Mucosa of gallbladder (tissue), 1 donor: ENCODE measurements at places on chromosomes 7 and 10.

GRCh38 chr10:24606021-24606420 is 117.7 kb downstream of the ARHGAP21 start:
- no peak for DNase-seq

GRCh38 chr7:158093156-158093796 is 494.3 kb downstream of the PTPRN2 start:
- DNase-seq = no peak

DNA sequence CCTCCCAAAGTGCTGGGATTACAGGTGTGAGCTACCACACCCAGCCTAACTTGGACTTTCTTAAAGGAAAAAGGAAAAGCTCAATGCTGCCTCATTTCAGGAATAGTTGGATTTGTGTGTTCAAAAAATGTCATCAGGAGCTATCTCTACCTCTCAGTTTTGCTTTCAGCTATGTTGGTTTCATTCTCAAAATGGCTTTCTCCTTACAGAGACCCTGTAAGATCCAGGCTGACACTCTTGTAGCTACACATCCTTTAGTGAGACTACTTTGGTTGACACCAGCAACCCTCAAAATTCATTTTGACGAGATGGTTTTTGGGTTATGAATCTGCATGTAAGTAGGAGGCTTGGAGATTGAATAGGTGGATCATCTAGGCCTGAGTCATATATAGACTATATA is 269.7 kb upstream of the SORCS1 start:
- no peak for DNase-seq

DNA sequence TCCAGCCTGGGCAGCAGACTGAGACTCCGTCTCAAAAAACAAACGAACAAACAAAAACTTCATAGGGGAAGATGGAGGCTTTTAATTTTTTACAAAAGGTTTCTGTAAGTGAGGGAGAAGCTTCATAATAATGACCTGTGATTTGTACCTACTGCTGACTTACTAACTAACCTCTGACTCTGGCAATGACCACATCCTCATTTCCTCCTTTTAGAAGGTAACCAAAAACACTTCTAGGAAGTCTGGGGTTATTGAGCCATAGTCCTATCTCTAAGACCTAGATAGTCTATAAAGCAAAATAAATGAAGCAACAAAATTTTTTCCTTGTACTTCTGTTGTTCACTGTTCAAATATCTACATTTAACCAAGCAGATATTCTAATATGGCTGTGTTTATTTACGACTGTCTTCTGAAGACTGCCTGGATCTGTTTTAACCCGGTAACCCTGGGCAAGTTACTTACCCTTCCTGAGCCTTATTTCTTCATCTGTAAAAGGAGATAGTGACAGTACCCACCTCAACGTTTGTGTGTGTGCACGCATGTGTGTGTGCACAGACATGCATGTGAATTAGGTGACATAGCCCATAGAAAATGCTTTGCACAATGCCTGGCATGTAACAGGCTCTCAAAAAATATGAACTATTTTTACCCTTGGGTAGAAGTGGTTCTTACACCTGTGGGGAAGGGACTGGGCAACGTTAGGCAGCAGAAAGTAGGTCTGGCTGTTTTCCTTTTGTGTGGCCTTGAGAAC is 30.8 kb upstream of the SMNDC1 start:
- no peak for DNase-seq

DNA sequence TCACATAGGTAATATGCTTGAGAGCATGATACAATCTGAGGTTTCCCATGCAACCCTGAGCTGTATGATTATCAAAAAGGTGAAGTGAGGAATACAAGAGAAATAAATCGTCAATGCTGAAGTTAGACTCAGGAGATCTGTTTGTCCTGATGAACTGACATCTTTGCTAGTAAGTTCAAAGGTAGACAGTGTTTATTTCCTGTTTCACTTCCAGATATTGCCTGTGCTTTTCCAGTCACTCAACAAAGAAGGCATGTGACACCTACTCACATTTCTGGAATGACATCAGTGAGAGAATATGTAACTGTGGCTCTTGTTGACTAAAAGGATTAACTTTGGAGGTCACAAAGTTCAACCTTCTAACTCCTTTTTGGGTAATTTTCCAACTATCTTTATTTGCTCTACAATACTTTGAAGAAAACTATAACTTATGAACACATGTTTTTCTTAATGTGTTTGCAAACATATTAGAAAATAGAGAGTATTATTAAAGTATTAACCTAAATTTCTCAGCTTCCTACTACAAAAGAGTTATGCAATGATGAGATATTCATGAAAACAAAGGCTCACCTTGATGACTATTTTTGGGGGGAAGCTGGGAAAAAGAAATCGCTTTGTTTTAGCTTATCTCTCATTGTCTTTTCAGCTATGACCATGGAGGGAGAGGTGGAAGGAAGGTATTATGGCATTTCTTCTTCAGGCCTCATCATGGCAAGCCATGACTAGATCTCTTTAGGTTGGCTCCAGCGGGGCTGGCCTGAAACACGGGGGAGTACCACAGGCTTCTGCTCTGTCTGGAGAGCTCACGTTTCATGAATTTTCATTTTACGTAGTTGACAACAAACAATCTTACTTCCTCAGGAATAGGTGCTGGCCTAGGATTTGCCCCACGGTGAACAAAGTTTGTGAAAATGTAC is 214.7 kb upstream of the SLC26A5 start:
- no peak for DNase-seq

GRCh38 chr10:98041352-98042043 is 11.1 kb upstream of the CRTAC1 start:
- DNase-seq = peak; percentile 61

GRCh38 chr10:62414359-62414758 is 40.2 kb downstream of the ZNF365 start:
- no peak for DNase-seq

GRCh38 chr7:37062560-37062859 is 338.2 kb upstream of the AOAH start:
- DNase-seq = no peak

GRCh38 chr10:20897146-20897825 is at the start of gene NEBL:
NEBL (minus strand) TSS chr10:20897311; CDS start chr10:20897205, 106 bp downstream.
- no peak for DNase-seq

GRCh38 chr10:66242885-66243284 is 683.0 kb upstream of the LRRTM3 start:
- DNase-seq = no peak

GRCh38 chr10:58217612-58218011 is 50.1 kb downstream of the IPMK start:
- no peak for DNase-seq

GRCh38 chr10:117139581-117140524 is 1.8 kb upstream of the VAX1 start:
- DNase-seq = no peak

DNA sequence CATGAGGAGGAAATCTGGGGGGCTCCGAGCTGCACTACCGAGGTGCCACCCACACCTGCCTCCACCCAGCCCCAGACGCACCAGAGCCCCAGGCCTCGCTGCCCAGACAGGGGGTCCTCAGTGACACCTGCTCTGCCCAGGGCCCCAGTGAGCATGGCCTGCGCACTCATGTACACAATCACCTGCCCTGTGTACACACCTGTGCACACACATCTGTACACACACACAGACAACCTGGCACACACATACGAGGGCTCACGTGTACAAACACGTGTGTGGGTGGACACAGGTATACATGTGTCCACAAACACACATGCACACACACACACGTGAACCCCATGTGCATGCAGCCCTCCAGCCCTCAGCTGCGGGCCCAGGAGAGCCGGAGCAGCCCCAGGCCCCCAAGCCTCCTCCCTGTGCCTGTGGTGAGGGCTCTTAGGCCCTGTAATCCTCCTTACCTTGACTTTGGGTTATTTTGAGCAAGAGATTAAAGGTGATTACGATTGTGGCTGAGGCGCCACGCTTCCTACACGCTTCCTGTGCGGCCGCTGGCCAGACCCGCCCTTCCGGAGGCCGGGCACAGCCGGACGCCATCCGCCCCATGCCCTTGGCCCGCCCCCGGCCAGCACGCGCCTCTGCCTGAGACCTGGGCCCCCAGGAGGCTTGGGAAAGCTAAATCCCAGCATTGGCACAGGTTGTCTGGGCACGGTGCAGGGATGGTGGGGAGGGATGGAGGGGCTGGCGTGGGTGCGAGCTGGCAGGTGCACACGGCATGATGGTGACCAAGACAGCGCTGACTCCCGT is 71.9 kb downstream of the ELFN1 start:
- DNase-seq = no peak

- no peak for DNase-seq
Observed at GRCh38 chr10:3249307-3249889, 76.8 kb upstream of the PITRM1 start.

DNA sequence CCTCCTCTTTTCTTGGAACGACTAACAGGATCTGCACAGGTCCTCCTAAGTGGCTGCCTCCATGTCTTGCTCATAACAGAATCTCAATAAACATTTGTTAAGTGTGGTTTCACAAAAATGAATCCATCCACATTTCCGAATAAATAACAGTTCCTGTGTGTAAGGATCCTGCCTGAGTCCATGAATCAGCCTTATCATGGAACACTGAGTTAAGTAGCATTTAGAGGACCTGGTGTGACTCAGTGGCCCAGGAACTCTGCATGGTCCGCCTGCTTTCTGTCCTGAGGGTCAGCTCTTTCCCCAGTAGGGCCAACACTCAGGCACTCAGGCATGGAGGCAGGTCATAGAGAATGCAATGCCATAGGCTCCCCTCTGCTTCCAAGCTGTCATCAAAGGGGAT is 15.8 kb upstream of the C10orf90 start:
- no peak for DNase-seq

GRCh38 chr10:115092258-115092554 is 959 bp upstream of the ATRNL1 start:
- DNase-seq = no peak

DNA sequence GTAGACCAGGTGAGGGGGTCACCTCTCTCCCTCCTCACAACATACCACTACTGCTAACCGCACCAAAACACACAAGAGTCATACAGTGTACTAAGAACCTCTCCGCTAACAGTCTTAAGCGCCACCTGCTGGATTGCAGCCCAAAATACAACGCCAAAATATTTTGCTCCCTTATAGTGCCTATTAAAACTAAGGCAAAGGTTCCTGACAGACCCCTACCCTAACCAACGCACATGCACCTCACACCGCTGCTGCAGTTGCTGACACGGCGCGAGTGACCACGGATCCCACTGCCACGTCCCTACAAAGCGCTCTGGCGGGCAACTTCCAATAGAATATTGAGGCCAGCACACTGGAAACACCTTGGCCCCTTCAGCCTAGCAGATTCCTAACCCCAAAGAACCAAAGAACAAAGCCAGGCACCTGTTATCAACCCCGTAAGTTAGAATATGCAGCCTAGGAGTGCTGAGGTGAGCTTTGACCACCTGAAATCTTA is 563.6 kb upstream of the SEMA3D start:
- peak; percentile 23 for DNase-seq

DNA sequence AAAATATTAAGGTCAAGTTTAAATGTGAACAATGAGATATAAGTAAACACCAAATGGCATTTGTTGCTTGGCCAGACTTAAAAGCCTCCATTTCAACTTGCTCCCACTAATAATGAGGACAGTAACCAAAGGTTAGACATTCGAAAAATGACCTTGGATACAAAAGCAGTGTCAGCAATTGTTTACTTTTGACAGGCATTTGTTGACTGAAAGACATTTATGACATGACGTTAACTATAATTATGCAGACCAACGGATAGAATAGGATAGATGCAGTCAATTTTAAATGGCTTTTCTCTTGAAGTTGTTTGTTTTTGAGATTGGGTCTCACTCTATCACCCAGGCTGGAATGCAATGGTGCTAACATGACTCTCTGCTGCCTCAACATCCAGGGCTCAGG is 6.3 kb upstream of the WNT16 start:
- DNase-seq = no peak

- no peak for DNase-seq
Observed at GRCh38 chr7:2824678-2825461, 19.2 kb downstream of the GNA12 start.

- DNase-seq = no peak
Observed at GRCh38 chr7:6631605-6632004, 5.5 kb upstream of the ZNF316 start.

DNA sequence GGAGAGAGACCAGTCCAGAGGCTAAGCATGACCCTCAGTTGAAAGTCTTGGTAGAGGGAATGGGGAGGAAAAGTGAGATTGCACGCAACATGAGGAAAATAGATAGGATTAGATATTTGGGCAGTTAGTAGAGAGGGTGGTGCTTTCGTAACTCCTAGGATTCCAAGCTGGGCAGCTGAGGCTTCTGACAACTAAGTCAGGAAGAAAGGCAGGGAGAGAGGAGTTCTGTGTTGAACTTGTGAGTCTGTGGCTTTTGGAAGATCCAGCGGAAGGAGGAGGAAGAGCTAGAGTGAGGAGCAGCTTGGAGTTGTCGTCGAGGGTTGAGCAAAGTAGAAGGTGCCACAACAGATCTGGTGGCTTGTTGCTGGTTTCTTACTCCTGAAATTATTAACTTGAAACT is 21.8 kb downstream of the CUL1 start:
- DNase-seq = no peak

GRCh38 chr10:119469325-119469707 is 73.2 kb downstream of the RGS10 start:
- no peak for DNase-seq

- peak; percentile 54 for DNase-seq
Observed at GRCh38 chr7:11706666-11707605, 125.1 kb downstream of the THSD7A start.

DNA sequence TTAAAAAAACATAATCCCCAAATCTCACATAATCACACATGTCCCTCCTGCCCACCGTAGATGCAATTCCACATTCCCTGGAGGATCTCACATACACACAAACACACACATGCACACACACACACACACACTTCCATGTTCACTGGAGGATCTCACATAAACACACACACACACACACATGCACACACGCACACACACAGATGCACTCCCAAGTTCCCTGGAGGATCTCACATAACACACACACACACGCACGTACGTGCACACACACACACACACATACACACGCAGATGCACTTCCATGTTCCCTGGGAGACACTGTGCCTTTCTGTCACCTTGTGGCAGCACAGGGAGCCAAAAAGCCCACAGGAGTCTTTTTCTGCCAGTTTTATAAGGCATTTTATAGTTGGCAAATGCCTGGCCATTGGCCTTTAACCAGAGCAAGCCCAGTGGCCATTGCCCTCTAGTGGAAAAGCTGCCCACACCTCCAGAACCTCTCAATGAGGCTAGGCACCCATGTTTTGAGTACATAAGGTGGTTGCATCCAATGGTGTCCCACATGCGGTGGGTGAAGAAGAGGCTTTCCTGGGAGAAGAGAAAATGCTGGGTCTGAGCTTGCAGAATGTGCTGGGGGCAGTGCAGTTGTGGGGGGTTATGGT is 115.4 kb upstream of the ACBD5 start:
- no peak for DNase-seq

- no peak for DNase-seq
Observed at GRCh38 chr10:68001000-68001399, 74.1 kb downstream of the HERC4 start.

GRCh38 chr10:60281792-60282353 is 107.8 kb downstream of the ANK3 start:
- no peak for DNase-seq

DNA sequence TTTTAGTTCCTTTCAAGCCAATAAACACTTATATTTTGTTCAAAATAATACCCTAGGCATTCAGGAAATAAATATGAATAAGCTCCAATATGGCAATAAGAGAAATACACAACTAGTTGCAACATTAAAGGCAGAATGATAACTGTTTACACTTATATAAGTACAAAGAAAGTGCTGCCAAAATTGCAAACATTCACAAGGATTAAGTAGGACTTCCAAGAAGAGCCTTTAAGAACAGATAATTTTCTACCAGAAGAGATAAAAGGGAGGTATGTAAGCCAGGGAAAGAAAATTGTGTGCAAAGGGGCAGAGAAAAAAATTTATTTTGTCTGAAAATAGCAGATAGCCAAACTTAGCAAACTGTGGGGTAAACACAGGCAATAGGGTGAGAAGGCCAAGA is 83.8 kb downstream of the CTNNA3 start:
- DNase-seq = no peak
